ENCODE measurements at places on chromosomes 12 and 14. TPM values are rescaled to one million over a fixed set of nuclear protein-coding genes. Genes with fewer than 3 reads are reported as not detected.

- DNase-seq: no peak
- no peaks in the 10 kb centered on the region for H3K36me3 ChIP-seq
- H3K4me1 ChIP-seq: peaks cover 21% of the 10 kb centered on the region
These were observed 11.7 kb downstream of the ITGA5 start for GRCh38 chr12:54407183-54407905.

DNA sequence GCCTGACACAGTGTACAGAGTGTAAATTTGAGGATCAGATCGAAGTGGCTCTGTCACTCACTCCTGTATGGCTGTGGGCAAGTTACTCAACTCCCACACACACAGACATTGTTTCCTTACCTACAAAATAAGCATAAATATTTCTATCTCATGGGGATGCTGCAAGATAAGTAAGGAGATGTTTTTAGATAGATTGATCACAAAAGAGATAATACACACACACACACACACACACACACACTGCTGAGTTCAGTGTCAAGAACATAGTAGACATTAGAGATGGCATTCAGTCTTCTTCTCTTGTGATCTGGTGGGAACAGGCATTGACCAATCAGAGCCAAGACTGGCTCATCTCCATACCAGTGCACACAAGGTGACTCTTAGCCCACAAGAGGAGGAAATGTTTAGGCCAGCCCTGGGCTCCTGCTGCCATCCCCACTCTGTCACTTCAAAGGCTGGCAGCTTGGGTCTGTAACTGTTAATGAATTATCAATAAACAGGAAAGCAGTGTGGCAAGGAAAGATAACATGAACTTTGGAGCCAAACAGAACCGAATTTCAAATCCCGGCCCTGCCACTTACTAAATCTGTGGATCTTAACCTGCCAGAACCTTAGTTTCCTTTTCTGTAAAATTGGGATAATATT lies 3.4 kb upstream of the RNASE8 start:
- H3K27me3 ChIP-seq: no peaks in the 10 kb centered on the region
- peak; percentile 58 for DNase-seq
- peaks cover 44% of the 10 kb centered on the region for H3K4me1 ChIP-seq

- no peak for DNase-seq
- H3K27ac ChIP-seq: no peak overlapping the region
- no peaks in the 10 kb centered on the region for H3K36me3 ChIP-seq
- H3K4me1 ChIP-seq: no peaks in the 10 kb centered on the region
- no peaks in the 10 kb centered on the region for H3K27me3 ChIP-seq
These were observed 160.5 kb downstream of the BTG1 start for GRCh38 chr12:91985002-91985787.

DNA sequence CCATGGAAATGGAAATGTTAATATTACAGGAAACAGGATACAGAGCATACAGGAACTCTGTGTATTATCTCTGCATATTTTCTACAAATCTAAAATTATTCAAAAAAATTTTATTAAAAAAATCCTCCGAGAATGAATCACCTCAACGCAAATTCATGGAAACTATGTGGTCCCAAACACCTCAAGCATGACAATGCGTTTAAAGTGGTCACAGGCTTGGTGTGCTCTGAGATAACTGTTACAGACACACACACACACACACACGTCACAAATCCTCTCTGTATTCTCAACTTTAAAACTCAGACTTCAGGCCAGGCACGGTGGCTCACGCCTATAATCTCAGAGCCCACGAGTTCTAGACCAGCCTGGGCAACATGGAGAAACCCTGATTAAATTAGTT lies 45.3 kb upstream of the MTERF2 start:
- DNase-seq: no peak
- no peak overlapping the region for H3K4me3 ChIP-seq
- H3K4me1 ChIP-seq: no peaks in the 10 kb centered on the region
- H3K27me3 ChIP-seq: no peaks in the 10 kb centered on the region

DNA sequence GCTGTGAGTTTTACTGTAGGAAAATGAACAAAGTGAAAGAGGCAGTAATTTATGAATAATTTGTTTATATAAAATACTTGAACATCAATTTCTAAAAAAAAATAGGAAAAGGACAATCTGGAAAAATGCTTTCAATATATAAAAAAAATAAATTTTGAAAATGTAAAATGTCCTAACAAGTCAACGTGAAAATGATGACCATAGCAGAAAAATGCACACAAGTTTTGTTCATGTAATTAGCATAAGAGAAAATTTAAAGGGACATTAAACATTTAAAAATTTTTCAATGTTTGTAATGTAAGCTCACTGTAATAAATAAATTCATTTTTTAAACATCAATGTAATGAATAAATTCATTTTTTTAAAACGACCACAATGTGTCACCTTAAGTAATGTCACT lies 214.8 kb upstream of the ATXN7L3B start:
- H3K4me1 ChIP-seq: no peaks in the 10 kb centered on the region
- H3K27me3 ChIP-seq: no peaks in the 10 kb centered on the region
- no peaks in the 10 kb centered on the region for H3K36me3 ChIP-seq

DNA sequence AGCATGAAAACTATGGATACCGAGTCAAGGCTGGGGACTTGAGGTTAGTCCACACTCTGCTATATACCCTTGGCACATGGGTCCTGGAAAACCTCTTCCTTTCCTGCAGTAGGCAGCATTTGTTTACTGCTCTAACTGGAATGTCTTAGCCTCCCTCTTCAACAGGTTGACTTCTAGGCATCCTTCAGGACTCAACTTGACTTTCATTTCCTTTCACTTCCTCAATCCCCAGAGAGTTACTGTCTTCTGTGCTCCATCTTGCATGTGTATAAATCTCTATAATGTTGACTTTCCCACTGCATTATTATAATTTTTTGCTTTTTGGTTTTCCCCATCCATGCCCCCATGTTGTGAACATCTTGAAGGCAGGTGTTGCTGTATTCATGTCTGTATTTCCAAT lies 107.9 kb downstream of the VRK1 start:
- no peak overlapping the region for H3K4me3 ChIP-seq
- H3K27ac ChIP-seq: no peak overlapping the region
- H3K36me3 ChIP-seq: no peaks in the 10 kb centered on the region
- H3K27me3 ChIP-seq: no peaks in the 10 kb centered on the region
- peaks cover 5% of the 10 kb centered on the region for H3K4me1 ChIP-seq
- no peak for DNase-seq

- H3K4me1 ChIP-seq: no peaks in the 10 kb centered on the region
- H3K4me3 ChIP-seq: no peak overlapping the region
- no peaks in the 10 kb centered on the region for H3K36me3 ChIP-seq
- no peak overlapping the region for H3K27ac ChIP-seq
- no peaks in the 10 kb centered on the region for H3K27me3 ChIP-seq
These were observed 227.2 kb upstream of the ATP2B1 start for GRCh38 chr12:89935850-89936249.

Gene PLA2G1B
- total RNA-seq: not detected
